Stimulated activated naive CD8-positive, alpha-beta T cell treated with anti-CD3 and anti-CD28 coated beads, Interleukin-15, Interleukin-2, amounts not matched to agents 100 U/mL and 50 U/mL, for 24 hours (primary cell): ENCODE measurements at places on chromosomes 2 and 18.

- no peak for DNase-seq
Observed at GRCh38 chr18:4755848-4756247, 300.7 kb upstream of the DLGAP1 start.

GRCh38 chr2:150484461-150485021 lies 2.9 kb downstream of the RND3 start:
- no peak for DNase-seq

DNA sequence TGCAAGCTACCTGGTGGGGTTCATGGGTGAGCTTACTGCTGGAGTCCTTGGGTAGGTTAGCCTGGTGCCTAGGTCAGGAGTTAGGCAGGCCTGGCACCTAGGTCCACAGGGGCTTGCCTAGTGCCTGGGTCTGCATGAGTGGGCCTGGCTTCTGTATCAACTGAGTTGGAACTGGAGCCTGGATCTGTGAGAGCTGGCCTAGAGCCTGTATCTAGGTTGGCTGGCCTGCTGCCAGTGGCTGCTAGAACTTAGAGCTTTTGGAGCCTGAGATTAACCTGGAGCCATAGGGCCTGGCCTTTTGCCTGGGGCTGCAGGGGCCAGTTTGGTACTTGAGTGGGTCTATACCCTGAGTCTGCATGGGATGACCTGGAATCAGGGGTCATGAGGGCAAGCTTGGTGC lies 679.4 kb downstream of the NUP35 start:
- DNase-seq, result no peak

GRCh38 chr2:219595256-219595655 lies 2.4 kb upstream of the STK11IP start:
- no peak for DNase-seq

DNA sequence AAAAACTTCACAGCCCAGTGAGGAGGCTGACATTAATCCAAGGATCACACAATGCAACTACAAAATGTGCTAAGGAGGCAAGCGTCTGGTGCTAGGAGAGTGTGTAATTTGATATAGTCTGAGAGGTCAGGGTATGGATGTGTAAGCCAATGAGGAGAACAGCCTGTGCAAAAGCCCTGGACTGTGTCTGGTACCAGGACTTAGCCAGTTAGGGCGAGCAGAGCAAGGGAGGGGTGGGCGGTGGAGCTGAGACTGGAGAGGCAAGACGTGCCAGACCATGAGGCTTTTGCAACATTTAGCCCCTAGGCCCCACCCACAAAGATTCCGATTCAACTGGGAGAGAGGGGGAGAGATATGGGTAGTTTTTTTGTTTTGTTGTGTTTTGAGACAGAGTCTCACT lies 33.5 kb upstream of the SPRED2 start:
- DNase-seq, result no peak
